ENCODE measurements at places on chromosomes 5 and 9.

DNA sequence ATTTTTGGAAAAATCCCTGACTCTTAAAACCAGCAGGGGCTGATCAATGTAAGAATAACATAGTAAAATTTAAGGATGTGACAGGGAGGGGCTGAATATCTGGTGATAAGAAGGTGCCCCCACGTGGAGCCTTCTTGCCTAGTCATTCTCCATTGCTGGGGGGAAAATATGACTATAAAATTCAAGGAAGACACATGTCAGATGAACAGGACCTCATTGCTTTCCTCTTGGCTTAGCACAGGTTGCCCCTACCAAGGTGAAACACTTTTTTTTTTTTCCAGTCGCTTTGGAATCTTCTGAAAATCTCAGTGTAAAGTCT lies 310.9 kb downstream of the EFNA5 start:
- no peak for DNase-seq

- no peak for DNase-seq
Measured at GRCh38 chr5:94857111-94857510, 238.6 kb downstream of the SLF1 start.

DNA sequence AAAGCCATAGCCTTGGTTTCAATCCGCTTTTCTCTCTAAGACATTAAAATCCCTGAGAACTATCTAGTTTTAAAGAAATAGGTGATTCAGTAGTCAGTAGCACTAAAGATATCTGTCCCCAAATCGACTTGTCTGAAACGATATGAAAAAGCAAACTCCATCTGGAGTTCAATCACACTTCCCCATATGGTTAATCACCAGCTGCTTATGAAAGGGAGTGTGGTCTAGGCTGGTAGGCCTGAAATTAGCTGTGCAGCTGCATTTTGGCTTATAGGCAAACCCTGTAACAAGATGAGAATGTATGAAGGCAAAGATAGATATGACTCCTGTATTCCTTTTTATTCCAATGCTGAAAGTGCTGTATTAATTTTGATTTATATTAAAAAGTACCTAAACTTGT lies 65.9 kb downstream of the DMRTA1 start:
- DNase-seq, result no peak

GRCh38 chr5:168654211-168654721 lies 75.1 kb upstream of the PANK3 start:
- DNase-seq, result no peak

GRCh38 chr9:347667-348292 lies 133.1 kb downstream of the DOCK8 start:
- no peak for DNase-seq

DNA sequence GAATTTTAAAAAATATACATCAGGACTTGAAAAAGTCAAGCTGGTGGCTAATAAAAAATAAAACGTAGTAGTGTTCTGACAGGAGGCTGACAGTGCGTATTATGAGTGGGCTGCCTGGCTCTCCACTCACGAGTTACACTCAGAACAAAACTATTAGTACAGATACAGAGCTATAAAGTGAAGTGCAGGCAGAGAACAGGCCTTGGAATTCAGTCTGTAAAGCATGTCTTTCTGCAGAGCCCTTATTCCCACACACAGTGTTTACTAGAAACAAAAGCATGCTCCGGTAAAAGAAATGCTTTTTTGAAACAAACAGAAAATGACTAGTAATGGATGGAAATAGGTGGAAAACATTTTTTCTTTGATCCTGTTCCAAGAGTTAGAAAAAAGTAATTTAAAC lies 334.7 kb downstream of the DIRAS2 start:
- DNase-seq, result no peak

DNA sequence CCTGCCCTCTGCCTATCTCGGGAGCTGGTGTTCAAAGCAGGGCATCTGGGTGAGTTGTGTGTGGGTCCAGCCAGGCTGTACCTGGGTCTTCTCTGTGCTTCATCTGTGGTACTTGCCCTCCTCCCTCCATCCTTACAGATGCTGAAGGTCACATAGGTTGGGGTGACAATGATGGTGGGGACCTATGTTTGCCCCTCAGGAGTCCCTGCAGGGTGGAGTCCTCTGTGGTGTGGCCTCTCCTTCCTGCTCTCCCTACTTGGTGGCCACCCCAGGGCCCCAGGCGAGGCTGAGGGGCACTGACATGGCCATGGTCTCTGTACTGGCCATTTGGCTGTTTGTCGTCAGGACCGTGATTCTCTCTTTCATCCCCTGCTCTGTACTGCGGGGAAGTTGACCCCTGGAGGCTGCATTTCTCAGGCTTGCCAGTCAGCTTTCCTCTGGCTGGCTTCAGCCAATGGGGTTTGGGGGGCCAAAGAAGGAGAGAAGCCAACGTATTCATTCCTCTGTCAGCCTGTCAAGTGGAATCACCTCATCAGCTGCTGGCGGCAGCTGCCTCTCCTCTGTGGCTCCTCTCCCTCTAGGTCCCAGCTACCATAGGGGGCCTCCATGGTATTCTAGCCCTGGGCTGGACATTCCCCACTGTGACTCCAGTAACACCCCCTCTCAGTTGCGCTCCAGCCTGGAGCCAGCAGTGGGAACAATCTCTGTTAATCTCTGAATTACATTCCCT lies 4.6 kb downstream of the DCANP1 start:
- no peak for DNase-seq

GRCh38 chr5:170306381-170306831 lies 8.8 kb upstream of the LCP2 start:
- DNase-seq, result no peak

GRCh38 chr5:177183766-177184360 lies 50.3 kb downstream of the NSD1 start:
- DNase-seq, result no peak

GRCh38 chr9:93003552-93004407 lies 54.7 kb upstream of the SUSD3 start:
- peak; percentile 52 for DNase-seq

- DNase-seq, result no peak
Measured at GRCh38 chr5:123359454-123360200, 63.6 kb downstream of the CEP120 start.

DNA sequence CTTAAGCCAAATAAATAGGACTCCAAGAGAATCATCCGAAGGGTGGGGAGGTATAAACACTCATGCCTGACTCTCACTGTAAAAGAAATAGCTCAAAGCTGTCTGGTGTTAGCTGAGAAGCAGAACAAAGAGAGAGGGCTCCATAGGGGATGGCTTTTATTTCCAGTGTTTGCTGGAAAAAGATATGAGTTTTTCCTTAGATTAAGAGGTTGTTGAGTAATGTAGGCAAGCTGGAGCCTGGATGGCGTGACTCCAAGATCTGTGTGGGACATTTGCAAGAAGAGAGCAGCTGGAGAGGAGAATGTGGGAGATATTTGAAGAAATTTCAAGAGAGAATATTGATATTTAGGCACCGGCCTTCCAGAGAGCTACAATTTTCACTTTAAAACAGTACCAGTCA lies 793.7 kb upstream of the RGMB start:
- DNase-seq, result no peak

GRCh38 chr9:133910855-133911514 lies 81.1 kb downstream of the VAV2 start:
- DNase-seq, result no peak

DNA sequence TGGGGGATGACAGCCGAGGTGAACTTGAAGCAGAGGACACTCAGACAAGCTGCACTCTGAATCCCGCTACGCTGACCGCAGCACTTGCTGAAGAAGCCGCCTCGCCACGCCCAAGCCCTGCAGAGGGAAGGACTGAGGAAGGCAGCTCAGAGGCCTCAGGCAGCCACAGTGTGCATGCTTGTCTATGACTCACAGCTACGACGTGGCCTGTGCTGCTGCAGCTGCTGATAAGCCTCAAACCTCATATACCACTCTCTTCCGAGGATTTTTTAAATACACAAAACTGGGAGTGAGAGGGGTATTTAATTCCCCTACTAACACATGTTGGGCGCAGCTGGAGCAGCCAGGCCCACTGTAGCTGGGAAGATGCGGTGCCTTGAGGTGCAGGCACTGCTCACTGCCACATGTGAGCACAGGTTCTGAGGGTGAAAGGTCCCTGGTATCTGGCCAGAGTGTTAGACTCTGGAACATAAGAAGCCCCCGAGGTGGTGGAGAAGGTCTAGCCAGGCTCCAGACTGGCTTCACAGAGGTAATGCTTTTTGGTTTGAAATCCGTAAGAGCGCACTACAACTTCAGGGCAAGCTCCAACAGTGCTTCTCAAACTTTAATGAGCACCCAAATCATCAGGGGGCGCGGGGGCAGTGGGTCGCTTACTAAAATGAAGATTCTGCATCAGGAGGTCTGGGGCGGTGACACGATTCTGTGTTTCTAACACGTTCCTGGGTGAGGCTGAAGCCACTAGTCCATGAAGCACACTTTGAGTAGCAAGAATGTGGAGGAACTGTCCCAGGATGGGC lies 196.8 kb downstream of the AUH start:
- DNase-seq, result peak; percentile 31

- no peak for DNase-seq
Measured at GRCh38 chr5:147437161-147437596, 72.7 kb downstream of the DPYSL3 start.

- DNase-seq, result peak; percentile 69
Measured at GRCh38 chr5:55172937-55173686, at the start of gene CDC20B. TSS of gene CDC20B (minus strand) at chr5:55173177. CDS start at chr5:55173000, 177 bp downstream.

GRCh38 chr5:155475318-155475717 lies 461.8 kb downstream of the KIF4B start:
- no peak for DNase-seq

DNA sequence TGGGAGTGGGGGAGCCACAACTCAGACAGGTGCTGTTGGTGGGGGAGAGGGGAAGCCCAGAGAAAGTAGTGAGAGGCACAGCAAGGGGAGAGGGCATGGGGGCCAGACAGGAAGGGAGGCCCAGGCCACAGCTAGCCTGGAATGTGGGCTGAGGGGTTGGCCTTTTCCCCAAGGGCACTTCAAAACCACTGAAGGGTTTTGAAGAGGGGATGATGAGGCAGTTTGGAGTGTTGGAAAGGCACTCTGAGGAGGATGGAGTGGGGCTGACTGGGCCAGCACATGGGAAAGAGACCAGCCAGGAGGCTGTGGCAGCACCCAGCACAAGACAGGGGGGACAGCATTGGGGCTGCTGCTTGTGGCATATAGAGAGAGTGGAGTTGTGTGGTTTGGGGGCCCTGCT lies 3.8 kb downstream of the PSD2 start:
- no peak for DNase-seq

DNA sequence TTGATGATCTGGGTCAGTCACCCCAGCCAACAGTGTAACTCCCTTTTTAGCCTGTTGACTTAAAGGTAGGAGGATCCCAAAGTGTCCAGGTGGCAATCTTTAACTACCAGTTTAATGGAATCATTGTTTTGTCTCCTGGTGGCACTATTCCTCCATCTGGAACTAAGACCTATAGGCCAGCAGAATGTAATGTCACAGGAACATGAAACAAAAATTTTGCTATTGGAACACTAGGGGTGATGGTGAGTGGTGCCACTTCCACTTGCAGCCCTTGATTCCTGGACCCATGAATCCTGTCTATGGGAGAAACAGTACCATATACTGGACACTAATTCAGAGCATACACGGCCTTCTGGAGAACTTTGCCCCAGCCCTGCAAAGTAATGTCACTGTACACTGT lies 219.5 kb upstream of the RASA1 start:
- no peak for DNase-seq

DNA sequence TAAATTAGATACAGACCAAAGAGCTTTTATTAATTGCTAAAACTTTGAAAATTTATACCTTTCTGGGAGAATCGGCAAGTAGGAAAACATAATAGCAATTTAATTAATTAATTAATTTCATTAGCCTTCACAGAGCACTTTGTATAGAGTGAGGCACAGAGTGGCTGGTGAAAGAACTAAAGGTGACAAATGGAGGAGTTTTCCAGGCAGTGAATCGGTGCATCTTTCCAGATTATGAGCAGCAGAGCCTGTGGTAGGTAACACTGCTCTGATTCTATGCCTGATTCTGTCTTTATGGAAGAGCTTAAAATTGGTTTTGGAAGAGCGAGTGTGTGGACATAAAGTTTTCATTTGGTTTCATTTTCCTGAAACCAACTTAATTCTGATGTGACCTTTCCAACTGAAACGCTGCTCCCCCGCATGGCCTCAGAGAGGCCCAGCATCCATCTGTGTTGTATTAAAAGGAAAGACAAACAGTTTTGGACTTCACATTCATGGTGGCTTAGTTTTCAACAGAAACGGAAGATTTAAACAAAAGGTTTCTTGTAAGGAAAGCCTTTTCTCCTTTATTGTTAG lies 188.9 kb upstream of the RPS23 start:
- DNase-seq, result no peak

DNA sequence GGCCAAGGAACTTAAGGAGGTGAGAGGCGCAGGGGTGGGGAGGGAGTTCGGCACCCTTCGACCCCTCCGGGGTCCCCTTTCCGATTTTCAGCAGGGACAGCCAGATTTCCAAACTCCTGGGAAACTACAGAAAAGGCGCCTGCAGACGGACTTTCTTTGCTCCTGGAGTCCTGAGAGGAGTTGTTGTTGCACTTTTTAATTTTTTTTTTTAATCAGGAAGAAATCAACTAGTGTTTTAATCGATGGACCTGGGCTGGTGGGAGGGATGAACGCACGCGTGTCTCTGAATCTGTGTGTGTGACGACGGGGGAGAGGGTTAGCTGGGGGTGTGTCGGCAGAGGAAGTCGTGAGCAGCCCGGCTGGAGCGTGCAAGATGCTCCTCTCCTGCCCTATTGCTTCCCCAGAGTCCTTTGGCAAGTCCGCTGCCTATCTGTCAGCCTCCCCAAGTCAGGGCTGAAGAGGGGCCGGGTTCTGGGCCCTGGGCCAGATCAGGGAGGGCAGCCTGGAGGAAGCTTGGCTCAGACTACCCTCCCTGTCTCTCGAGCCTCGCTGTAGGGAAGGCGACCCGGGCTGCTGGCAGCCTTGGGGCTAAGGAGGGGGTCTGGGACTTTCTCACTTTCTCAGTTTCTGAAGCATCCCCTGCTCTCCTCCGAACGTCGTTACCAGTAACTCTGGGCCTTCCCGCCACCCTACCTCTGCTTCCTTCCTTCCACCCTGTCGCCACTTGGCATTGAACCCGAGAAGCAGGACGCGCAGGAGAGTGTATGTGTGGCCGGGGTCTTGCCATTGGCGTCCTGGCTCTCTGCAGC lies 731 bp downstream of the PRR16 start:
- no peak for DNase-seq

DNA sequence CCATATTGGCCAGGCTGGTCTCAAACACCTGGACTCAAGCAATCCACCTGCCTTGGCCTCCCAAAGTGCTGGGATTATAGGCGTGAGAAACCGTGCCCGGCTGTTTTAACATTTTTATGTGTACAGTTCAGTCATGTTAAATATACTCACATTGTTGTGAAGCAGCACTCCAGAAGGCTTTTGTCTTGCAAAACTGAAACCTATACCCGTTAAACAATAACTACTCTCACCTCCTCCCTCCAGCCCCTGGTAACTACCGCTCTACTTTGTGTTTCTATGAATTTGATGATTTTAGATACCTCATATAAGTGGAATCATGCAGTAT lies 23.1 kb upstream of the SHB start:
- no peak for DNase-seq

GRCh38 chr9:109708451-109708945 lies 71.5 kb upstream of the PALM2AKAP2 start:
- DNase-seq, result no peak

GRCh38 chr9:78778861-78779374 lies 482.0 kb downstream of the PSAT1 start:
- DNase-seq, result no peak

GRCh38 chr9:118008246-118008645 lies 304.0 kb downstream of the TLR4 start:
- DNase-seq, result no peak

GRCh38 chr5:118379470-118379869 lies 608.9 kb downstream of the DTWD2 start:
- no peak for DNase-seq
